ENCODE measurements at places on chromosomes 1 and 21. TPM values are rescaled to one million over a fixed set of nuclear protein-coding genes. Genes with fewer than 3 reads are reported as not detected.

FCER1G gene
- total RNA-seq: not detected

COA7 gene
- 13.9 TPM for total RNA-seq

GSTM5 gene
- not detected for total RNA-seq

OR4F16 gene
- not detected for total RNA-seq

TMEM240 gene
- 7.0 TPM for total RNA-seq

KIF2C gene
- 6.1 TPM for total RNA-seq

OR2AK2 gene
- not detected for total RNA-seq

EPHA2 gene
- 16.4 TPM for total RNA-seq

TSPAN2 gene
- not detected for total RNA-seq

TCP10L gene
- total RNA-seq: not detected

IKBKE gene
- 12.8 TPM for total RNA-seq

AMPD1 gene
- not detected for total RNA-seq

GJC2 gene
- 1.5 TPM for total RNA-seq

TTC22 gene
- not detected for total RNA-seq

LENEP gene
- total RNA-seq: not detected

SLC30A2 gene
- total RNA-seq: not detected

CHIA gene
- total RNA-seq: not detected

LCE2B gene
- total RNA-seq: not detected

ARF1 gene
- total RNA-seq: 454 TPM

Measured in cardiac atrium fibroblast (primary cell).